DMS79 treated with DMSO at 0.1 percent for 48 hours (cell line): ENCODE measurements at places on chromosomes 7 and 10.

- DNase-seq: no peak
Measured at GRCh38 chr7:13628239-13629001, 361.0 kb downstream of the ETV1 start.

GRCh38 chr7:43443381-43443780 lies 139.5 kb upstream of the STK17A start:
- DNase-seq: no peak

DNA sequence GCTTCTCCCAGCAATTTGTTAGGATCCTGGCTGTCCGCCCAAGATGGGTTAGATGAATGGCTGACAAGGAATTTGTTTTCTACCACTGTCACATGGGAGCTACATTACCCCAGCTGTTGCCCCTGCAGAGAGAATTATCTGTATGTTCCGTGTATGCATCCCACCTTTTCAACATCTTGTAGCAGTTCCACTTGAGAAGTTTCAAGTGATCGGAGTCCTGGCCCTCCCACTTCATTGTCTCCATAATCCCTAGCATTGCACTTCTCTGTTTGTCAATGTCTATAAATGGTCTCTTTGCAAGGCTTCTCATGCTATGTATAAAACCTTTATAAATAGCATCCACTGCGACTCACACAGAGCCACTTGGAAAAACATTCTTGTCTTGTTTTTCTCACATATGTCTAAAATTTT lies 972.5 kb downstream of the CNTNAP2 start:
- no peak for DNase-seq

GRCh38 chr10:26474026-26474425 lies 35.9 kb downstream of the APBB1IP start:
- DNase-seq: no peak

DNA sequence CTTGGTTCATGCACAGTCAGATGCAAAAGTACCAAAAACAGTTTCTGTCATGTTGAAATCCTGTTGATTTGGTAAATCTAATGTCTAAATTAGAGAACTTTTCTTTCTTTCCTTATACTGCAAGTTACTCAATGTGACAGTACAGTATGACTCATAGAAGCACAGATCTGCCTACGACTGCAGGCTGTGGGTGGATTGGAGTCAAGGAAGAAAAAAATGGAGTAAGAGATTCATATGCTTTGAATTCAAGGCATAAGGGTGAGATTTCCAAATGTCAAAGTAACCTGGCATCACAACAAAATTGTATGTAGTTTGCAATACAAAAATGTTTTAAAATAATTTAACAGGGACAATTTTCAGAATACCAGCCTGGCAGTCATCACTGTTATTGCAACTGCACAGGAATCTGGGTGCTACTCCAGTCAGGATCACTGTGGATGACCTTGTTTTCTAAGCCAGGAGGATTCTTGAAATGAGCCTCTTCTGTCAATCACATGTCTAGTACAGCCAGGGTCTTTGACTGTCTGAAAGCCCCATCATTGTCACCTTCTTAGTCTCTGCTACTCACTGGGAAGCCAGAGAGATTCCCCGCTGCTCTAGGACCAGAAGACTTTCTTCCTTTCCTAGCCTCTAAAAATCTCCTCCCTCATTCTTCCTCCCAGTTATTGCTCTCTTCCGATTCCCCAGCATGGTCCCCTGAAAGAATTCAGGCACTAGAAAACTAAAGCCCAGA lies 83.6 kb downstream of the CD36 start:
- DNase-seq: no peak

DNA sequence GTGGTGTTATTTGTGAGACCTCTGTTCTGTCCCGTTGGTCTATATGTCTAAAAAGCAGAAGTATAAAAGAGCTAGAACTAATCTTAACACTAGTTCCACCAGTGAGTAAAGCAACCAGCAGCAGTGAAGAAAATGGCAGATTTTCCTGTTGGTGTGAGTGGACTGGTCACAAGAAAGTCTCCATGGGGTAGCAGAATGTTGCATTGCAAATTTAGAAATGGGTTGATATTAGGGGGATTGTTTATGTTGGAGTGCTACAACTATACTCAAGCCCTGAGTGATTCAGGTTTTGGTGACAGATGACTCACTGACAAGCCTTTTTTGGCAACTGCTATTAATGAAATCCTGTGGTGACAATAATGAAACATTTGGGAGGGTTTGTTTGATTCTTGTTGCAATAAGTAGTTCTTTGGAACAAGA lies 5.6 kb downstream of the AVL9 start:
- DNase-seq: no peak

GRCh38 chr7:66950763-66951162 lies 29.7 kb downstream of the TMEM248 start:
- no peak for DNase-seq

DNA sequence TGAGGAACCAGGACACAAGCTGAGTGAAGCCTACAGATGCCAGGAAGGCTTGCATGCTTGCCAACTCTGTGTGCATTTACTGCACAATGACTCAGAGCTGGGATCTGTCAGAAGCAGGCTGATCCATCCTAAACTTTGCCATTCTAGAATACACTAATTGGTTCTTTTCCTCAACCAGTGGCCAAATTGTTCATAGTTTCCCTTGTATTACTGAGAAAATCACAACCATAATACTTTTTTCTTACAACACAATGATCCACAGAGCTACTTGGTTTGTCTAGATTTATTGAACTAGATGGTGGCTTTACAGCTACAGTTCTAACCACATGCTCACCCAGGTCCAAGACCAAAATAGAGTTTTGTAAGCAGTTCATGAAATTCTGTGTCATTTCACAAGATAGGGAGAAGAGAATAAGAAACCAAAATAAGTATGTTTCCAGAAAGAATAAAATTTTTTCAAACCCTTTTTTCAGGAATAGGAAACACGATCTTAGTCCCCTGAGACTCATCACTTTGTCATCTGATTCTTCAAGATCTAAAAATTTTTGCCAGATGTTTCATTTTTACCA lies 21.0 kb upstream of the LRRC17 start:
- no peak for DNase-seq

DNA sequence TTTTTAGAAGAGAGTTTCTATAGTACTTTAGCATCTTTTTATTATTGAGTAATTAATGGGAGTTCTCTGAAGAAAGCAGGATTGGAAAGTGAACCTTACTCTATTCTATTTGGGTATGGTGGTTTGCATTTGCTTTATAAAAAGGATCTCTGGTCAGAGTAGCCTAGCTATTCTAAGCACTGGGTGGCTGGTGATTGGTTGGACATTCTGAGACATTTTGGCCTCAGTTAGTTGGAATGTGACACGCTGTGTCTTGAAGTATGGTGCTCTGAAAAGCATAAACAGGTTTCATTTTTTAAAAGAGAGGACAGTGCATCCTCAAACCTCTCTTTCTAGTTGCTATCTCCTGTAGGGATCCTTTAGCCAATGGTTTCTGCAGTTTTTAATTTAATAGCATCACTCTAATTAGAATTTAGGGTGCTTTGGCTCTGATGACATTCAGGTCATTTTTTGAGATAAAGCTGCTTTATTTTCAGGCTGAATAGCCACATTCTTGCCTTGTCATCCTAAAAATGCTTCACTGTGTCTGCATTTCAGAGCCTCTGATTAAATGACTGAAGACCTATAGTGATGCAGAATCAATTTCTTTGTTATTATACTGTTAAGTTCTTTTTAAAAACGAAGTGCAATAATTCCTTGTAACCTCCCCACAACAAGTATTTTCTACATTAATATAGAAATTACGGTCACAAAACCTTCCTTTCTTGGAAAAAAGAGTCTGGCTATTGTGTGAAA lies 20.6 kb downstream of the TMEM178B start:
- DNase-seq: no peak

DNA sequence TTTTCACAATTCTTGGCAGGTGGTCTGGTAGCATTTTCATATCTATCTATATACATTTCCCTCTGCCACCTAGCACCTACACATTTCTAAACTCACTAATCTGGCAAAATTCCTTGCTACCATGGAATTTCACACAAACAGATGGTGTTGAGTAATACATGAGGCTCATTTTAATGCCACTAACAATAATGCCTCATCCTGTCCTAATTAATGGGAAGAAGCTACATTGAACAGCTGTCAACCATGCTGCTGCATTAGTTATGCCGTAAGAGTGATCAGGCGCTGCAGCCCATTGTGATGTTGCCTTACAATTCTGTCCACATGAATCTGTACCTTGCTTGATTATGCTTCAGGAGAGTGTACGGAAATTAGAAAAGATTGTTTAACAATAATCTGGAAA lies 23.2 kb downstream of the COL1A2 start:
- DNase-seq: no peak

- DNase-seq: no peak
Measured at GRCh38 chr7:151138153-151138851, 29.2 kb downstream of the GBX1 start.

DNA sequence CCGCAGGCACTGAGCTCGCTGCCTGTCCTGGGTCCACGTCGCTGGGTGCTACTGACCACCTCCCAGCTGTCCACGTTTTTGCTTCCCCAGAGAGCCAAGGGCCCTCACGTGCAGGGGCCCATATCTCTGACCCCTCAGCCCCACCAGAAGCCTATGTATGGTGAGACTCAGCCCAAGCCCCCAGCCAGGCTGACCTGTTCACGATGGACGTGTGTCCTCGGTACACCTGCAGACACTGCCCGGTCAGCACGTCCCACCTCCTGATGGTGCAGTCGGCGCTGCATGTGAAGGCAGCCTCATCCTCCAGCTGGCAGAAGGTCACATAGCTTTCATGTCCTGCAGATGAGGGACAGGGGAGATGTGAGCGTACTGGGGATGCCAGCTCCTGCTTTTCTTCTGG lies 9.9 kb downstream of the WDR86 start:
- no peak for DNase-seq

- DNase-seq: no peak
Measured at GRCh38 chr10:7161484-7162250, 249.2 kb downstream of the SFMBT2 start.

GRCh38 chr7:132577206-132578049 lies 1.2 kb upstream of the PLXNA4 start:
- DNase-seq: peak; percentile 73

DNA sequence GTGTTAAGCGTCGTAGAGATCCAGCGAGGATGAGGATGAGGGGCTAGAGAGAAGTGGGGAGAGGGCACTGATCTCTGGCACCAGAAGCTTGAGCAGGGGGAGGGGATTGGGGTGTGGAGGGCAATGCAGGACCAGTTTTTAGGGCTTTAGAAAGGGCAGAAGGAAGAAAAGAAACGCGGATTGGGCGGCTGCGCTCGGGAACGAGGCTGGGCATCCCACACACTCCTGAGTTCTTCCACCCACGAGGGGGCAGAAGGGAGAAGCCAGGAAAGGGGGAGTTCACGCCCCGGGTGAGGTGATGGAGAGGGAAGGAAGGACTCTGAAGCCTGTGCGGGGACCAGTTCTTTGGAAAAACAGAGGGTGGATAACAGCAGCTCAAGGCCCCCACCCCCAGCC lies 6.1 kb upstream of the VGF start:
- DNase-seq: no peak

DNA sequence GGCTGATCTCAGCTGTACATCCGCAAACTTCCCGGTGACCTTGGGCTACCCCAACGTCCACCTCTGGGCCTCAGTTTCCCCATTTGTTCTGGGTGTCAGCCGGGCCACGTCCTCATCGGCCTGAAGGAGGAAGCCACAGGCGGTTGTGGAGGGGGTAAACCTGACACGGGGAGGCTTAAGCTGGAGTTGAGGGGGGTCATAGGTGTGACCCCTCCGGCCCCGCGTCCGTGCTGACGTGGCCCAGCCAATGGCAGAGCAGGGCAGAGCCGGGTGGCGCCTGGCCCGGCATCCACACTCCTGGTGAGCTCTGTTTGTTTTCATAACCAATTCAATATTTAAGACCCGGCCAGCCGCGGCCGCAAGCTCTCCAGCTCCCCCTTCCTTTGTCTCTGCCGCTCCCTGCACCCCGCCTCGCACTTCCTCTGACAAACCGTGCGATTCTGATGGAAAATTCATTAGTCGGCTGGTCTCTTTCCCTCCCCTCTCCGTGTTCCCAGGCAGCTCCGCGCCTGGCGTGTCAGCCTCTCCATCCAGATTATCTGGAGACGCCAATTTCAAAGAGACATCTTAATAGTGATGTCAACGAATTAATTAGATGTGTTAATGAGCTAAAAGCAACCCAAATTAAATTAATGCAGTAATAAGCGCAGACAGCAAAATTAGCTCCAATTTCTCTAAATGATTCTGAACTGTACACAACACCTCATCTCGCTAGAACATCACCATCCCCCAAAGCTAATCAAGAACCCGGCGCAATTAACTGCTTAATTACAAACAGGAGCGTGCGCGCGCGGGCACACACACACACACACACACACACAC lies 55.4 kb downstream of the MICALL2 start:
- DNase-seq: peak; percentile 81
